ENCODE measurements at places on chromosomes 6 and 20. TPM values are rescaled to one million over a fixed set of nuclear protein-coding genes. Genes with fewer than 3 reads are reported as not detected.

EPHA7 gene
- total RNA-seq, result 0.04 TPM

MROH8 gene
- 0.69 TPM for total RNA-seq

CCN2 gene
- total RNA-seq, result 82.6 TPM

FAM209B gene
- 1.00 TPM for total RNA-seq

WFDC12 gene
- total RNA-seq, result not detected

GRM1 gene
- not detected for total RNA-seq

ARMC2 gene
- total RNA-seq, result 3.1 TPM

HAO1 gene
- total RNA-seq, result not detected

DOK5 gene
- not detected for total RNA-seq
